Lung (tissue), 17 donors: ENCODE measurements at places on chromosomes 1 and 21. TPM values are rescaled to one million over a fixed set of nuclear protein-coding genes. Genes with fewer than 3 reads are reported as not detected.
A peak's percentile ranks its signal among the peaks of the same experiment; 100 is the strongest.

DNA sequence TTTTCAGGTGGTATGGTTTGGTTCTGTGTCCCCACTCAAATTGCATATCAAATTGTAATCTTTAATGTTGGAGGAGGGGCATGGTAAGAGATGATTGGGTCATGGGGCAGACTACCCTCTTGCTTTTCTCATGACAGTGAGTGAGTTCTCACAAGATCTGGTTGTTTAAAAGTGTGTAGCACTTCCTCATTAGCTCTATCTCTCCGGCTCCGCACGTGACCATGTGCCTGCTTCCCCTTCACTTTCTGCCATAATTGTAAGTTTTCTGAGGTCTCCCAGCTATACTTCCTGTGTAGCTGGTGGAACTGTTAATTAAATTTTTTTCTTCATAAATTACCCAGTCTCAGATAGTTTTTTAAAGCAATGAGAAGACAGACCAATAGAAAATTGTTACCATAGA, 843.2 kb downstream of the AMY1C start:
- H3K27ac ChIP-seq: no peak overlapping the region
- H3K4me1 ChIP-seq: no peaks in the 10 kb centered on the region
- DNase-seq: no peak
- no peak overlapping the region for H3K4me3 ChIP-seq
- H3K36me3 ChIP-seq: no peaks in the 10 kb centered on the region

DNA sequence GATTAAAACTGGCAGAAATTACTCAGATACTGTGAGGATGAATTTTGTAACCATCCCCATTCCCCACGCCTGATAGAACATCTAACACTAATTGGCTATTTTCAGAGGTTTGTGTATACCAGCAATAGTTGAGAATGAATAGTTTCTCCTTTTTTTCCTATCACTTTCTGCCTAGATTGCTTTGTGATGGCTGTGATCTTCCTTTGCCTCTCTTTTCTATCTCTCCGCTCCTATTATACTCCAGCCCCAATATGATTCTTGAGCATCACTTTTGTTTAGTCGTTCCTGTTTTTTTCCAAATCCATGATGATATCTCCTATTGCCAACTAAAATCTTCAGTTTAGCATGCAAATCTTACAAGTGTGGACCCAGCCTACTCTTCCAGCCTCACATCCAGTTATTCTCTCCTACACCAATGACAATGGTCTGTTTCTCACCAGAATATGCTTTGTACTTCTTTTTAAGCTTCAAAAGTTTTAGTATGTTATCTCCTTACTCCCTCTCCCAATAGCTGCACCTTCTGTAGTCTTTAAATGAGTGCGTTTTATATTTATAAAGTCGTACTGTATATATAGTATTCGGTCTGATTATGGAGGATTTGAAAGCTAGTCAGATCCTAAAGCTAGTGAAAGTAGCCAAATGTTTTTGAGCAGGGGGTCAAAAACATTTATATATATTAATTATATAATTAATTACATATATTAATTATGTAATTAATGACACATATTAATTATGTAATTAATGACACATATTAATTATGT, 25.2 kb downstream of the MAGI3 start:
- no peaks in the 10 kb centered on the region for H3K4me1 ChIP-seq
- no peak overlapping the region for H3K27ac ChIP-seq
- H3K36me3 ChIP-seq: no peaks in the 10 kb centered on the region
- no peaks in the 10 kb centered on the region for H3K27me3 ChIP-seq

GRCh38 chr1:46193285-46193684, 4.9 kb downstream of the POMGNT1 start:
- peaks cover 14% of the 10 kb centered on the region for H3K36me3 ChIP-seq
- H3K4me3 ChIP-seq: no peak overlapping the region
- no peaks in the 10 kb centered on the region for H3K27me3 ChIP-seq
- no peak for DNase-seq

DNA sequence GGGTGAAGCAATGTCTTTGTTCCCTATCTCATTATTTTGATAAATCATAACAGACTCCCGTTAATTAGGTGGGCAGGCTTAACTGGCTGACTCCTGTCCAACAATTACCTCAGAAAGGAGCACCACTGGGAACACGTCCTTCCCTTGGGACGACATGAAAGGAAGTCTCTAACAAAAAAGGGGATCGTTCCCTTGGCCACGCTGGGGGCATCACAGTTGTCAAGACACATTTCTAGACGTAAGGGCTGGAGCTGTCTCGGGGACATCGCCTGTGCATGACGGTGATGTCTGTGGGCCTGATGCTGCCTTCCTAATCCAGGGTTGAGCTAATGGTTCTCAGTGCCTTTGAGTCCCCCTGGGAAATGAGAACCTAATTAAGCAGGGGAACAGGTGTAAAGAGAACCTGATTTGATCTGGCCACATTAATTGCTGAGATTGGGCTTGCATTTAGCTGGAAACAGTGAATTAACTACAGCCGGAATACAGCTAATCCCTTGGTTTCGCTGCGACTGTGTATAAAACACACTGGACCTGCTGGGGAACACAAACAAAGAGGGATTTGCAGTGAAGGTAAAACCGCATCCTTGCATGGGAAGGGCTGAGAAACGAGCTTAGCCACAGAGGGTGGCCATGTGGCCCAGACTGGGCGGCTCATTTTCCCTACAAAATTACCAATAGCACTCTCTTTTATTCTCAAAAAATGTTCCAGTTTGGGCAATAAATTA, 111.8 kb downstream of the MRPS6 start:
- H3K27me3 ChIP-seq: no peaks in the 10 kb centered on the region
- no peak for DNase-seq
- H3K4me1 ChIP-seq: peaks cover 5% of the 10 kb centered on the region
- no peaks in the 10 kb centered on the region for H3K36me3 ChIP-seq

The NFASC gene
- total RNA-seq: 4.8 TPM

The GMEB1 gene
- total RNA-seq: 11.6 TPM

DNA sequence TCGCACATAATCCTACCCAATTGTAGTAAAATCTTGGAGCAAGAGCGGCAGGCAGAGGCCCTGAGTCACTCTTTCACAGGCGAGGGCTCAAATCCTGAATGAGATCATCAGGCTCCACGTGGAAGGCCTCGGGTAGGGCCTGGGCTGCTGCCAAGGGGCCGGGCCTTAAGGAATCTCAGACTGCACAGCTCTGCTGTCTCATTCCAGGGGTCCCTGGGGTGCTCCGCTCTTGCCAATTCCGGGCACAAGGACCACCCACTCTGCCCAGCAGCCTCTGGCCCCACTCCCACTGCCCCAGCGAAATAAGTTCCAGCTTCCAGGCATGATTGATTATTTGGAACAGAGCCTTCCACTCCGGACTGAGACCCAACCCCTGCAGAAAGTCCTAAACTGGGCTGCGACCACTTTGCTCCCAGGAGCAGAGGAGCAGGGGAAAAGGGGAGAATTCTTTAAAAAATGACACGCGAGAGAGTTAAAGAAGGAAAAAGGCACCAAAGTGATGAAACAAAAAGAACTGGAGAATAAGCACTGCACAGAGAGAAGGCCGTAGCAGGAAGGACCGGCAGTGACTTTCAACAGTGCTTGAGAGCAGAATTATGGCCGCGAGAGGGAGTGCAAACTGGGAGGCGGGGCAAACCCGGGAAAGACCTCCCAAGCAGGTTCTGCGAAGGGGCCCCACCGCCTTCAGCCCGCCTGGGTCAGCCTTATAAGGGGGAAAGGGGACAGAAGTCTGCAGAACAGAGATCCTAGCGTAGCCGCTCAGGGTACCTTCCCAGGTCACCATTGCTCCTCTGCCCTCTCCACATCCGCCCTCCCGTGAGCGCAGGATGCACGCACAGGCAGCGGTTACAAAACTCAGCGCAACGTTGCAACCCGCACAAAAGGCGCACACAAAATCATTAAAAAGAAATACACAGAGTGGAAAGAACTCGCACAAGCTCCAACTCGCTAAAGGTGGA, 2.0 kb downstream of the ADAMTS1 start:
- DNase-seq: peak; percentile 97
- peak overlapping the region; percentile 85 for H3K4me3 ChIP-seq
- H3K36me3 ChIP-seq: peaks cover 37% of the 10 kb centered on the region
- peaks cover 6% of the 10 kb centered on the region for H3K4me1 ChIP-seq
- H3K27me3 ChIP-seq: no peaks in the 10 kb centered on the region

GRCh38 chr21:37710546-37711285, 205.5 kb downstream of the KCNJ6 start:
- peaks cover 17% of the 10 kb centered on the region for H3K4me1 ChIP-seq
- H3K36me3 ChIP-seq: no peaks in the 10 kb centered on the region
- no peak overlapping the region for H3K4me3 ChIP-seq
- no peaks in the 10 kb centered on the region for H3K27me3 ChIP-seq
- peak overlapping the region; percentile 34 for H3K27ac ChIP-seq

- no peaks in the 10 kb centered on the region for H3K36me3 ChIP-seq
- DNase-seq: no peak
These were observed 542 bp upstream of the XPR1 start for GRCh38 chr1:180631194-180631765.

The SAMSN1 gene
- total RNA-seq: 20.1 TPM

DNA sequence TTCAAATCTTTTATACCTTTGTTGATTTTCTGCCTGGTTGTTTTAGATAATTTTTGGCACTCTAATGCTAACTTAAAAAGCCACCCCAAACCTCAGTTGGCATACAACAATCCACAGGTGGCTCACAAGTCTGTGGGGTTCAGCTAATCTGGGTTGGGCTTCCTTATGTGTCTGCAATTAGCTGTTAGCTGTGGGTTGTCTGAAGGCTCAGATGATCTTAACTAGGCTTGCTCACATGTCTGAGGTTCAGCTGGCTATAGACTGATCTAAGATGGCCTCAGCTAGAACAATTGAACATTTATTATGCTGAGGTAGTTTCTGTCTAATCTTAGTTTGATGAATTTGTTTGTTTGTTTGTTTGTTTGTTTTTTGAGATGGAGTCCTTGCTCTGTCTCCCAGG, 44.9 kb upstream of the ADAR start:
- H3K27ac ChIP-seq: no peak overlapping the region
- H3K4me1 ChIP-seq: no peaks in the 10 kb centered on the region
- DNase-seq: no peak

The CACHD1 gene
- 49.6 TPM for total RNA-seq

DNA sequence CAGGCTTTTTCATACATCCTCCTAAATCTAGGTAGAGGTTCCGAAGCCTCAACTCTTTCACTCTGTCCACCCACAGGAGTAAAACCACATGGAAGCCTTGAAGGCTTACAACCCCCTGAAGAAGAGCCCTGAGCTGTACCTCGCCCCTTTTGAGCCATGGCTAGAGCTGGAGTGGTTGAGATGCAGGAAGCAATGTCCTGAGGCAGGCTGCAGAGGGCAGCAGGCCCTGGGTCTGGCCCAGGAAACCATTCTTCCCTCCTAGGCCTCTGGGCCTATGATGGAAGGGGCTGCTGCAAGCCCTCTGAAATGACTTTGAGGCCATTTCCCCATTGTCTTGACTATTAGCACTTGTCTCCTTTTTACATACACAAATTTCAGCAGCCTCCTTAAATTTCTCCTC, 1503.0 kb downstream of the KCNT2 start:
- no peak overlapping the region for H3K4me3 ChIP-seq
- DNase-seq: no peak
- no peak overlapping the region for H3K27ac ChIP-seq

GRCh38 chr1:115658646-115659045, 16.9 kb downstream of the VANGL1 start:
- H3K27me3 ChIP-seq: no peaks in the 10 kb centered on the region
- H3K27ac ChIP-seq: no peak overlapping the region
- H3K36me3 ChIP-seq: peaks cover 6% of the 10 kb centered on the region
- H3K4me3 ChIP-seq: no peak overlapping the region
- H3K4me1 ChIP-seq: peaks cover 10% of the 10 kb centered on the region

GRCh38 chr1:94438692-94439276, 20.6 kb downstream of the ABCD3 start:
- DNase-seq: no peak
- no peaks in the 10 kb centered on the region for H3K36me3 ChIP-seq
- no peaks in the 10 kb centered on the region for H3K27me3 ChIP-seq
- H3K4me1 ChIP-seq: no peaks in the 10 kb centered on the region

- no peaks in the 10 kb centered on the region for H3K4me1 ChIP-seq
- H3K27me3 ChIP-seq: no peaks in the 10 kb centered on the region
- H3K36me3 ChIP-seq: no peaks in the 10 kb centered on the region
These were observed 70.8 kb downstream of the MAN1C1 start for GRCh38 chr1:25687221-25688017.

- no peak overlapping the region for H3K27ac ChIP-seq
- DNase-seq: peak; percentile 53
- no peaks in the 10 kb centered on the region for H3K36me3 ChIP-seq
- H3K4me3 ChIP-seq: no peak overlapping the region
These were observed 11.2 kb upstream of the ADAMTSL4 start for GRCh38 chr1:150537732-150538684.

The KCNJ9 gene
- not detected for total RNA-seq

The NPPB gene
- not detected for total RNA-seq

GRCh38 chr1:214880956-214881355, 201.6 kb upstream of the KCNK2 start:
- H3K27me3 ChIP-seq: no peaks in the 10 kb centered on the region
- no peak overlapping the region for H3K4me3 ChIP-seq
- H3K27ac ChIP-seq: no peak overlapping the region
- no peaks in the 10 kb centered on the region for H3K4me1 ChIP-seq
- DNase-seq: no peak

DNA sequence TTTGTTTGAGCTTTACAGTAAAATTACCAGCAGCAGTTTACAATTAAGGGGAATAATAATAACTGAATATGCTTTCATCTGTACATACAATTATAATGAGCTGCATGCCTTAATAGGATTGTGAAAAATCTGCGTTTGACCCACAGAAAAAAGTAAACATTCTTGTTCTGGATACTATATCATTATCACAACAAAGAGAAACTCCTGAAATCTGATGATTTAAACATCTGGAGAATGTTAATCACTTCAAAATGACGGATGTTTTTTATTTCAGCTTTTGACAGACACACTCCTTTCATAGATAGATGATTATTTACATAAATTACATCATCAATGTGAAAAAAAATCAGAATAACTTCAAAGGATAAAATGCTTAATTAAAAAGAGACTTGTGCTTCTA, 58.5 kb downstream of the TYW3 start:
- no peaks in the 10 kb centered on the region for H3K36me3 ChIP-seq
- no peak overlapping the region for H3K27ac ChIP-seq

The VSIG8 gene
- 0.46 TPM for total RNA-seq

DNA sequence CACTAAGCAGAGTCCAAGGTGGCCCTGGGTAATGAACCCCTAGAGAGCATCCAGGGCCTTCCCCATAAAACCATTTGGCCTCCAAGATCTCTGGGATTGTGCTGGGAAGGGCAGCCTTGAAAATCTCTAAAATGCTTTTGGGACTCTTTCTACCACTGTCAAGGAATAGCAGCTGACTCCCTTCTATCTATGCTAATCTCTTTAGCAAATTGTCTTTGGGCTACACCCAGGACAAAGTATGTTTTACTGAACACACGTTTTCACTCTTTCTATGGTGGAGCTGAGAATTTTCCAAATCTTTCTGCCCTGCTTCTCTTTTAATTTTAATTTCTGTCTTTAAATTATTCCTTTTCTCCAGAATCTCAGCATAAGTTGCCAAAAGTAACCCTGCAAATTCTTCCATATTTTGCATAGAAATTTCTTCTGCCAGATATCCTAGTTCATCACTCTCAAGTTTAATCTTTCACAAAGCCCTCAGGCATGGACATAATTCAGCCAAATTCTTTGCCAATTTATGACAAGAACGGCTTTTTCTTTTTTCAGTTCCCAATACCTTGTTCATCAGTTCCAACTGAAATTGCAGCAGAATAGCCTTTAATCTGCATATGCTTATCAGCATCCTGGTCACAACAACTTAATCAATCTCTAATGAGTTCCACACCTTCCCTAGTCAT, 687.0 kb upstream of the ADGRL4 start:
- no peaks in the 10 kb centered on the region for H3K27me3 ChIP-seq
- H3K36me3 ChIP-seq: no peaks in the 10 kb centered on the region
- no peaks in the 10 kb centered on the region for H3K4me1 ChIP-seq
- H3K27ac ChIP-seq: no peak overlapping the region
